Fibroblast of skin of back (primary cell): ENCODE measurements at places on chromosomes 2 and 18.
A peak's percentile ranks its signal among the peaks of the same experiment; 100 is the strongest.

GRCh38 chr18:29164993-29165599, 988.2 kb upstream of the CDH2 start:
- peak; percentile 97 for DNase-seq

DNA sequence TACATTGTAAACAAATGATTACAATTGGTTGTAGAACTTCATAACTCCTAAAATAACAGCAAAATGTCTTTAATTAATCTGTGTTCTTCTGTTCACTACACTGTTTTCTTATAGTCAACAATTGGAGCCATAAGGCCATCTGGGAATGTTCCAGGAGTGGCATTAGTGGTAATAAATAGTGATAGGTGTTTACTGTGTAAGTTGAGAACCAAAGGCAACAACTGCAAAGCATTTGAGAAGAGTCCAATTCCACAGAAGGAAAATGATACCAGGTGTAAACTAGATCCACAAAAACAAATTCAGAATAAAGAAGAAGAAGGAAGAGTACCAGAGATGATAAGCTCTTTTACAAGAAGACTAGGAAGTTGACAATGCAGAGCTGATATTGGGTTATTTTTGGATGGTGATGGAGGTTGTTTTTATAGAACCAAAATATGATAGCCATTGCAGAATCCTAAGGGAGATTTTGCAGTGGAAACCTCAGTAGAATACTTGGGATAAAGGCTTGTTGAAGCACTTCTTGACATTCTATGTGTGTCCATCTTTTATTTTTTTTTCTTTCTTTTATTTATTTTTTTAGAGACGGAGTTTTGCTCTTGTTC, 52.9 kb downstream of the ANTXR1 start:
- DNase-seq = no peak

GRCh38 chr18:11310476-11311086, 161.2 kb upstream of the PIEZO2 start:
- peak; percentile 49 for DNase-seq

DNA sequence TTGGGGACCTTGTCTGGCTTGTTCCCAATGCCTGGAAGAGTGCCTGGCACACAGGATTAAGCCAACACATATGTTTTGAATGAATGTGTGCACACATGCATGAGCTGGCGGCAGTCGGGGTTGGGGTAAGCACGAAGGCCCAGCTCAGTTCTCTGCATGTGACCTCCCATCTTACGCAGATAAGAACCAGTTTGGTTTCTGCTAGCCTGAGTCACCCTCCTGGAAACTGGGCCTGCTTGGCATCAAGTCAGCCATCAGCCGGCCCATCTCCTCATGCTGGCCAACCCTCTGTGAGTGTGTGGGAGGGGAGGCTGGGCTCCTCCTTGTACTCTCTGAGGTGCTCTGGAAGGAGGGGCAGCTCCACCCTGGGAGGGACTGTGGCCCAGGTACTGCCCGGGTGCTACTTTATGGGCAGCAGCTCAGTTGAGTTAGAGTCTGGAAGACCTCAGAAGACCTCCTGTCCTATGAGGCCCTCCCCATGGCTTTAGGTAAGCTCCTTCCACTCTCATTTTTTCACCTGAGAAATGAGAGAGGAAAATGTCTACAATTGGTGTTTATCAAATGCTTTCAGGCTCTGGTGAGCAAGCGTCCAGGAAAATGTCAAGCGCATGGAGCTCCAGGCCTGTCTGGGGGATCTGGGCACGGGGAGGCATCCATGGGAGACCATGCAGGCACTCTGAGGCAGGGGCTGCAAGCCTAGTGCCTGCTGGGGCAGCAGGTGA, 9.7 kb upstream of the IL1RN start:
- peak; percentile 64 for DNase-seq

DNA sequence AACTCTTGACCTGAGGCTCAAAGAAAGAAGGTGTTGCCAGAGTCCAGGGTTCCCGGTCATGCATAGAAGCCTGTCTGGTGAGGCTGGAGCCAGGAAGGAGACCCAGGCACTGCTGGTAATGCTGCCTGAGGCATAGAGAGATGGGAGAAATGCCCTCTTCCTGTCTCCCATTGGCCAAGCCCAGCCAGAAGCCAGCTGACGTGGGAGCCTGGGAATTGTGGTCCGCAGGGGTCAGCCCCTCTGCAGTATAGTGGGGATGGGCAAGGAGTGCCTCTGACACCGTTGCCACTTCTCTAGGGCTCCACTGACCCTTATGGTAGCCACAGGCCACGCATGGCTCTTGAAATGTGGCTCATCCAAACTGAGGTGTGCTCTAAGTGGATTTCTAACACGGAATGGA, 95.7 kb downstream of the CTIF start:
- DNase-seq = no peak

DNA sequence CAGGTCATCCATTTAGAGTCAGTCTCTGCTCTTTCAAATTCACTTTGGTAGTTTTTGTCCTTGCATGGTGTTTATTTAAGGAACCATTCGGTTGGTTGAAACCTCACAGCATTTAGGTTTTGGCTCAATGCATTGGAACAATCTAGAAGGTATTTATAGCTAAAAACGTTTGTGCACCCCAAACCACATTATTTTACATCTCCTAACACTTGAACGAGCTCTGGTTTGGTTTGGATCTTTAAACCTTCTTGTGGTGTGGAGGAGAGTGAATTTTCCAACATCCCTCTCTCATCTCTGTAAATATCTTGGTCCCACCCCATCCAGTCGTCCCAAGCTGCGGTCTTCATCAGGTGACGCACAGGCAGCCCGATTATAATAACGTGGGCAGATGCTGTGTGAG, 287.9 kb downstream of the LPIN1 start:
- DNase-seq = no peak

DNA sequence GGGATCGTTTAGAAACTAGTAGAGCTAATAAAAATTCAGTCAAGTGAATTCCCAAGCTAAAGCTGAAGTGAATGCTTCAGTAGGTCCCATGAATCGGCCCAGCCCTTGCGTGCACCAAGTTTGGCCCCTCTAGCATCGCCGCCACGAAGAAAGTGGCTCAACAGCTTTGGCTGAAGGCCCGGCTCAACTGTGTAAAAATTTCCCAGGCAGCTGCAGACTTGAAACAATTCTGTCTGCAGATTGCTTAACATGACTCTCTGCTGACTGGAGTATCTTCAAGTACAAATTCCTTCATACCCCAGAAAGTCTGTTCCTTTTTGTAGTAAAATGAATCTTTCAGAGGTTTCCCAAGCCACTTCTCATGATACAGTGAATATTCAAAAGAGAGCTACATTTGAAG, 32.7 kb downstream of the ALMS1 start:
- peak; percentile 50 for DNase-seq

GRCh38 chr2:84427235-84428138, 31.6 kb downstream of the SUCLG1 start:
- peak; percentile 33 for DNase-seq

DNA sequence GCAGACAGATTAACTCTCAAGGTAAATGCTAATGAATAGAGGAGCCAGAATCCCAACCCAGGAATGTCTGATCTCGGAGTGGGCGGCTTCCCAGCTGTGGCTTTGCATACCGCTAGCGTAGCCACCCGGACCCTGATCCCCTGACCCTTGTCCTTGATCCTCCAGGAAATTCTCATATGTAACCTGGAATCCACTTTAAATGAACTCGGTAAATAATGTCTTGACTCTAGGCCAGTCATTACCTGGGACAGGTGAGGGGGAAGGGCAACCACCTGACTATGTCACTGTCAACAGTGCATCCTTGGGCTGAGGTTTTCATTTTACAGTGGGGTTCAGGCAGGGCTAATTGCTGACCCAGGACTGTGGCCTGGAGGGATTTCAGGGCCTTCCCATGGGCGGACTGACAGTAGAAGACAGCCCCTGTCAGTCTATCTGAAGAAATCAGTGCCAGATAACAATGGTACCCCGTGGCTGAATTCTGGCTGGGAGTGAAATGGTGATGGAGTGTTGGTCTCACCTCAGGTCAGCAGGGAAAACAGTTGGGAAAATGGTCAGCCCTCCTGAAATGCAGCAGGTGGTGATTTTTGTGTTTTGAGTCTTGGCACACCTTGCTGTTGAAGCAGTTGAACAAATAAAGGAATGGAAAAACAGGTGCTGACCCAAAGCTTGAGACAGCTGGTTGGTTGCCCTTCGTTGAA, 9.6 kb downstream of the ACKR3 start:
- no peak for DNase-seq

DNA sequence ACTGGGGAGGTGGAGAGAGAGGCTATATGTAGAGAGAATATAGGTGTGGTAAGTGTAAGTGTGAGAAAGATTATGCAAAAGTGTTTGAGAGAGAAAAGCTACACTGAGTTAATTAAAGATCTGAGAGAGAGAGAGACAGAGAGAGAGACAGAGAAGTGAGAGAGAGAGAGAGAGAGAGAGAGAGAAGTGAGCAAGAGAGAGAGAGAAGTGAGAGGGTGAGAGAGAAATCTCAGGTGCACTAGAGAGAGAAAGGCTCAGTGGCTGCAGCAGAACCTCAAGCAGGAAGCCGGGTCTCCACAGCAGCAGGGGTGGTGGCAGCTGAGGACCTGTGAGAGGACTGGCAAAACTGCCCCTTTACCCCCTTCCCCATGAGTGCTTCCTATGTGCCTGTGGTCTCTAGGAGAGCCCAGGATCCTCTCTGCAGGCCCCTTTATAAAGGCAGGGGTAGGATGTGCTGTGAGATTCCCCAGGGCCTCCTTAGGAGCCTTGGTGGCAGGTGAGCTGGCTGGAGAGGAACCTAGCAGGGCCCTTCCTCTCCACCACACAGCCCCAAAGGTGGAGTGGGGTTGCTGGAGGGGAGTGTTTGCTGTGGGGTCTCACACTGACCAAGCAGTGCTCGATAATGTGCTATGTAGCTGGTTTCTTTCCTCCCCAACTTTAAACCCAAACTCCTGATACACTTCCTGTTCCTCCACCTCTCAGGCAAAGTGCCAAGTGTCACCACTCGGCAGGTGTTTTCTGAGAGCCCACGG, 52.6 kb downstream of the SLC4A5 start:
- DNase-seq = no peak

GRCh38 chr2:197037863-197038398, 111.4 kb upstream of the PGAP1 start:
- peak; percentile 2 for DNase-seq

DNA sequence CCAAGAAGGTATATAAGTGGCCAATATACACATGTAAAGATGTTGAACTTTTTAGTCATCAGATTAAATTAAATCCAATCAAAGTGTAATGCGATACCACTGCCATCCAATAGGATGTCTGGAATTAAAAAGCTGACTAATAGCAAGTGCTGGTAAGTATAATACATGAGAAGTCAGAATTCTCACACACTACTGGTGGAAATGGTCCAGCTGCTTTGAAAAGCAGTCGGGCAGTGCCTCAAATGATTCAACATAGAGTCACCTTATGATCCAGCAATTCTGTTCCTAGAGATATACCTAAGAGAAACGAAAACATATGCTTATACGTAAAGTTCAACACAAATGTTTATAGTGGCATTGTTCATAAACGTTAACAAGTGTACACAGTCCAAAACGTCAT, 124.1 kb upstream of the MYT1L start:
- peak; percentile 36 for DNase-seq

- no peak for DNase-seq
Measured at GRCh38 chr18:49168281-49168985, 217.7 kb upstream of the SMAD7 start.

DNA sequence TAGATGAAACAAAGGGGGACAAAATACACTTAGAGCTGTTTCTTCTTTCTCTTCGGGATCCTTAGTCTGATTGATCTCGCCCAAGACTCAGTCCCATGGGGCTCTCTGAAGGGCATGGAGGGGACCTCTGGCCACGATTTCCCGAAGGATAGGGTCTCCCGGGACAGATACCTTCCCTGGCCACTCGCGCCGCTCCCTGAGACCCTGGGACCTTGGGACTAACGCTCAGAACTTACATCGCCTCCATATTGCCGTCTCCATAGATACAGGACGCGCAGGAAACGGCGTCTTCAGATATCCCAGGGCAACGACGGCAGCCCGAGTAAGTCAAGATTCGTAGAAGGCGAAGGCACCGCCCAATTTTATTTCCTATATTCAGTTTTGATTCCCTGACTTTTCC, at the start of gene CFAP65:
CFAP65 (minus strand) TSS at position 265 of the 400 bp plus-strand sequence. CDS start 2,468 bp downstream, outside the sequence.
- peak; percentile 57 for DNase-seq

DNA sequence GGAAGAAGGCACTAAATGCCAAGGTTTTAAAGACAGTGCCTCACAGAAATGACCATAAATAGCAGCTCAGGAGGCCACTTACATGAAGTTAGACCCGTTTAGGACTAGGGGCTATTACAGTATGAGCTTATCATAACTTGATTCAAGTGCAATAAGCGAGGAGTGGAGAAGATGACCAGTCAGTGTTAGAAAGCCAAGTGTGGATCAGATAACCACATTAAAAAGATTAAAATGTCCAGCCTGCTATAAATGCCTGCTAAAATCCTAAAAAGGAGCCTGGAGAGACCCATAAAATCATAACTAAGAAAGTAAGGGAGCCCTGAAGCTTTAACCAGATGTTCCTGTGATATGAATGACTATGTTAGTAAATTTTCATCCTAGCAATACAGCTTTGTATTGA, 117.5 kb upstream of the ZNF521 start:
- no peak for DNase-seq

DNA sequence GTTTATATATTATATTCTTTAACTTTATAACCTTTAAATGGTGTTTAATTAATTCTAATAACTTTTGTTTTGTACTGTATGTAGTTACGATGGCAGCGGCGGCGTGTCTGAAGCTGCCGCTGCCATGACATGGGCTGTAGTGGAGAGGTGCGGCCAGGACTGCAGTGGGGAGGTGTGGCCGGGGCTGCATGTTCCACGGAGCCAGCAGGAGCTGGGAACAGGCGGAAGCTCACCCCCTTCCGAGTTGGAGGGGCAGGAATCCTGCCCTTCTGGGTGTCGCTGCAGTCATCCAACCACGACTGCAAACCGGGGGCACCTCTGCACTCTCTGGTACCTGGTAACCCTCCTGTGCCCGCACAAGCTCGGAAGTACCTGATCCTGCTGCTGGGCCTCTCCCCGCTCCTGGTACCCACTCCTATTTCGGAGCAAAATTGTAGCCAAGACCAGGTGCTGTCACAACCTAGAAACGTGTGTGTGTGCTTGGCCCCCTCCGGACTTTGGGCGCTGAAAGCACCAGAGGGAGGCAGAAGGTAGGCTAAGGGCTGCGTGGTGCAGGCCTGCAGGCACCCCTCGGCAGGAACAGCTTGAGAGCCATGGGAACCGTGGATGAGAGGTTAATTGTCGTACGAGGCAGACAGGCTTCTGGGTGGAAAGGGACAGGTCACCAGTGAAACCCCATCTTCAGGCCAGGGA, 1329.7 kb upstream of the SLC39A10 start:
- no peak for DNase-seq
